Stimulated activated CD4-positive, alpha-beta T cell treated with anti-CD3 and anti-CD28 coated beads, Interleukin-12 subunit alpha, Interleukin-12 subunit beta, amount 100 ng/mL, for 4 hours (primary cell): ENCODE measurements at places on chromosomes 7 and 10.

DNA sequence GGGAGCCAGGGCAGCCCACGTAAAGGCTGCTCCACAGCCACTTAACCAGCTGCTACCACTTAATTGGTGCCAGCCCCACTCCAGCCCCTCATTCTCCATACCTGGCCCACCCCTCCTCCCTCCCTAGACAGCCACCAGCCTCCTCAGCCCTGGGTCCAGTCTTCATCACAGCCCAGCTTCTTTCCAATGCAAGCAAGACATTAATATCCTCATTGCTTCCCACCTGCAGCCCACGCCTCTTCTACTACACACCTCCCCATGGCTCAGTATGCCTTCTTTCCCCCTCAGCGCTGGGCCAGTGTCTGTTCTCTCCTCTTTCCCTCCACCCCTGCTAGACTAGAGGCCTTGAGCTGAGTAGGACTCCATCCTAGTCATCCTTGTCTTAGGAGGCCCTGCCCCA is 33.5 kb upstream of the UNC5B start:
- no peak for DNase-seq

DNA sequence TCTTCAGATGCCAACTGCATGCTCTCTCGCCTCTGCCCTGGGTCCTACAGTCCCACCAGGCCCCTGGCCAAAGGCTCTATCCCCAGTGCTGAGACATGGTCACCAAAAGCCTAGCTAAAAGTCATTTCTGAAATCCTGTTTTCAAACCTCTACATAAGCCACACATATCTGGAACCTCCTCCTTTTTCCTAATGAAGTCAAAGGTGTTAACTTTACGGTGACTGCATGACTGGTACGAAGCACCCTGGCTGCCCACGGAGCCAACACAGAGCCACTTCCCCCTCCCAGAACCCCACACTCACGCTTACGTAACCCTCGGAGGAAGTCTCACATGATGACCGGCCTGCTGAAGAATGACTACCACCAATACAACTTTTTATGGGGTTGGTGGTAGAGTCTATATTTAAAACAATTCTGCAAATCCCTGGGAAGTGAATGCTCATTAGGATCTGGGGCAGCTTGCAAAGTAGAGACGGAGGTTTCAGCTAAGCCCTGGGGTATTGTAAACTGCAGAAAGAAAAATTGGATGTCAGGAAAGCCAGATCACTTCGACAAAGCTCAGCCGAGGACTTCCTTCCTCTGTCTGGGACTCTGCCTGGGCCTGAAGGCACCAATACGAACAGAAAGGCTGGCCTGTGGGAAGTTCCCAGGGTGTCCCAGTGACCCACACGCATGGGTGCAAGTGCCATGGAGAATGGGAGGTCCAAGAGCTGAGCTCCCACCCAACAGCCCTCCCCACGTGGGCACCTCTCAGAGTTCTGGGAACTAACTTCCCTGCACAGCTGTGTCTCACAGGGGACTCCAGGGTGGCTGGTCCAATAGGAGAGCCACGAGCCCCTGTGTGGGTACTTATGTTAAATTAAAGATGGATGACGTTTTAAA is 50.7 kb downstream of the PDGFA start:
- DNase-seq = no peak

- DNase-seq = no peak
Measured at GRCh38 chr10:13233358-13233757, 816 bp downstream of the UCMA start.

- DNase-seq = no peak
Measured at GRCh38 chr10:82378146-82378545, 503.2 kb downstream of the NRG3 start.

GRCh38 chr7:124322561-124322960 is 289.7 kb upstream of the TMEM229A start:
- DNase-seq = no peak

GRCh38 chr10:55897490-55897921 is 463.6 kb downstream of the ZWINT start:
- DNase-seq = no peak

GRCh38 chr10:18483516-18484186 is 167.7 kb downstream of the NSUN6 start:
- no peak for DNase-seq

DNA sequence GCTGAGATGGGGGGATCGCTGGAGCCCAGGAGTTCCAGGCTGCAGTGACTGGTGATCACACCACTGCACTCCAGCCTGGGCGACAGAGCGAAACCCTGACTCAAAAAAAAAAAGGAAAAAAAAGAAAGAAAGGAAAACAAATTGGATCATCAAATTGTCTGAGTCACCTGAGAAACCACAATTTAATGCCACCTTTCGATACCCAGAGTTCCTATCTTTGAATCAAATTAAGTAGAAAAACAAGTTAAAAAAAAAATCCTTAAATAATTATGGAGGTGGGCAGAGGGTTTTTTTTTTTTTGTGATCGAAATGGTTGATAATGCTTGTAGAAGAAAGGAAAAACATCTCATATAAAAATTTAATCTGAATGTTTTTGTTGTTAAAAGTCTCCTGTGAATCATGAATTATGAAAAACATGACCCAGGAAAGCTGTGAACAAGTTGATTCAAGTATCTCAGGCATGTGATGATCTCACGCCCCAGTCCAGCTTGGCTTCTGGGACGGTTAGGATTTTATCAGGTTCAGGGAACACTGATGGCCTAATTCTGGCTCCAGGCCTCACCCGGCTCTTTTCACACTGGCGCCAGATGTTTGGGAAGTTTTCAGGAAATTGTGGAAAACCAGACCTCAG is 25.3 kb upstream of the CUX1 start:
- DNase-seq = no peak

DNA sequence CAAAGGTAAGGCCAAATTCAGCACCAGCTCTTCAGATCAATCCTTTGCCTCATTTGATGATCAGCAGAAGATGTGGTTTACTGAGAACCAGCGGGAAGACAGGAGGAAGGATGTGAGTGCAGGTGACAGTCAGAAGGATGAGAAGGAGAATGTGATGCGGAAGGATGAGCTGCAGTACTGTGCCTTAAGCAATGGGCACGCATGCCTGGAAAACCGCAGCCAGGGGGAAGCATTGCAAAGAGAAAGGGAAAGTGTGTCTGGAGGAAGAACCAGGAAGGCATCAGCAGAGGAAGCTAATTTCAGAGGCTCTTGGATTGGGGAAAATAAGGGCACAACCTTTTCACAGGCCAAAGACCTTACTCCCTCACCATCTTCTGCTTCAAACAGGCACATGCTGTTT is 25.7 kb downstream of the C10orf71 start:
- no peak for DNase-seq

DNA sequence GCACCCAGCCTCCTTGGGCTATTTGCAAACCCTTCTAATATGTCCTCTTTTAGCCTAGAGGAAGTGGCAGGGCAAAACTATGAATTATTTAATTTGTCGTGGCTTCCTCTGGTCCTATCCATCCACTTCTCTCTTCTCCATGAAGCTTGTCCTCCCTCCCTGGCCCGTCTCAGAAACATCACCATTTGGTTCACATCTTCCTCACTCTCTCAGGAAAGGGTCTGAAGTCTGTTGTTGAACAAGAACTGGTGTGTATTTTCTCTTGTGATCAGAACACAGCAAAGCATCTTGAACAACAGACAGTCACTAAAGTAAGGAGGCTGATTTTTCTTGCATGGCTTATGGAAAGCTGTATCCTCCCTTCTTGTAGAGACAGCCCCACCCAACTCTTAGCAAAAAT is 550.1 kb upstream of the NRP1 start:
- DNase-seq = no peak

DNA sequence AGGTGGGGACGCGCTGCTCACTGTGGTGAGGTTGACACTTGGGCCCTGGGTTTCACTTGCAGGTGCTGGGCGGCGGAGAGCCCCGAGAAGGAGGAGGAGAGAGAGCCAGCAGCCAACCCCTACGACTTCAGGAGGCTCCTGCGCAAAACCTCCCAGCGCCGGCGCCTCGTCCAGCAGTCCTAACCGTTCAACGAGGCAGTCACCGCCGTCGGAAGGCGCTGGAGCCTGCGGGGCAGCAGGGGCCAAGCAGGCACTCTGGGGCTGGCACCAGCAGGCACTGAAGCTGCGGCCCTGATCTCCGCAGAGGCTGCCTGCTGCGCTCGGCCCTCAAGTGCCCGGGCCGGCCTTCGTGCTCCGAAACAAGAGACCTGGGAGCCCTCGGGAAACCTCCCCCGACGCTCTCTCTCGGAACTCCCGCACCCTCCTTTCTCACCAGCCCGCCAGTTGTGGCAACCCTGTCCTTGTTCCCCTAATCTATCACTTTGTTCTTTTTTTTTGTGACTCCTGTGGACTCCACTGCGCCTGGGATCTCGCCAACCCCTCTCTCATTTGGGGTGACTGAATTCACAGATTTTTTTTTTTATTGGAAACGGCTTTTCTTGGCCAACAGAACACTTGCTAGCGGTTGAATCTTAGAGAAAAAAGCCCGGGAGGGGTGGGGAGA is 4.7 kb upstream of the GAD2 start:
- DNase-seq = no peak

- DNase-seq = no peak
Measured at GRCh38 chr10:101097881-101098280, 33.2 kb upstream of the TLX1 start.

DNA sequence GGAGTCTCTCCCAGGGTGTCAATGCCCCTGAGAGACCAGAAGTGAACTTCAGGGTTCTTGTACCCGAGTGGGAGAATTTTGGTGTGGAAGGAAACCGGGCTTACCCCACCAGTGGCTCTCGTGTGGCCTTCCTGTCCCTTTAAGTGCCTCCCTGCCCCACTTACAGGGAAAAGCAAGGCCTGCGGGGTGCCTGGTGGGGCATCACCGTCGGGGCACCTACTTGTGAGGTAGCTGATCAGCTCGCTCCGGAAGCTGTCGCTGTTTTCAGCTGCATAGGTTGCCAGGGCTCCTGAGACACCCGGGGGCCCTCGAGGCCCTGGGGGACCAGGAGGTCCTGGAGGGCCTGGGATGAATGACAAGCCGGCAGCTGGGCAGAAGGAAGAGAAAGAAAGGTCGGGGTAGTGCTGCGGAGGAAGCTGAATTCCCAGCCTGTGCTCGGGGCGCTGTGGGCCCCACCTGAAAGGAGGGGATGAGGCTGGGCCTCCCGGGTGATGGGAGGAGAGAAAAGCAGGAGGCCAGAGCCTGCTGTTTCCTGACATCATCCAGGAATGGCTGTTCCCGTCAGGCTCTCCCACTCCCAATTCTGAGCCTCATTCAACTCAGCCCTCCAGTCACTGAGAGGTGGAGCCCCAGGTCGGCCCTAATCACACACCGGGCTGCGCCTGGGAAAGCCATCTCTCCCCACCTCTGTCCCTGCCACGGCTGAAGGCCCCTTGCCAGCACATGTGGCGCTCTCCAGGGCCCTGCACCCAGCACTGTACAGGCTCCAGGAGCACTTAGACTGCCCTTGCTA is 51.1 kb downstream of the COL17A1 start:
- DNase-seq = no peak

DNA sequence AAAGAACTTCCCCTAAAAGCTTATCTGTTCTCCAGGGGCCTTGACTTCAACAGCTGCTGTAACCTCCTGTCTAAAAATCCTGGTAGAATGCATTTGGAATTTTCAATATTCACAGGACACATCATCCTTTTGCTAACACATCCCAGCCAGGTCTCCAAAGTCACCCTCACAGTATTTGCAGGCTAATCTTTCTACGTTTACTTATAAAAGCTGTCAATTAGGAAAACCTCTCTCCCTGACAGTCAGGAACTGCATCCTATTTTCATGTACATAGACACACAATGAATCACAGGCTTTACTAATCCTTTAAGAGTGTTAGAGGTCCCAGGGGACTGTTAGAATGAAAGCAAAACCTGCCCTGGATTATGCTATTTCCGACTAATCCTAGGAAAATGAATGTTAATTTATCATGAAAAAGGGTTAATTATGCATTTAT is 102.2 kb downstream of the GFRA1 start:
- DNase-seq = no peak

- DNase-seq = no peak
Measured at GRCh38 chr7:85261336-85261735, 74.5 kb upstream of the SEMA3D start.

GRCh38 chr7:47478926-47479711 is 102.8 kb downstream of the TNS3 start:
- no peak for DNase-seq

DNA sequence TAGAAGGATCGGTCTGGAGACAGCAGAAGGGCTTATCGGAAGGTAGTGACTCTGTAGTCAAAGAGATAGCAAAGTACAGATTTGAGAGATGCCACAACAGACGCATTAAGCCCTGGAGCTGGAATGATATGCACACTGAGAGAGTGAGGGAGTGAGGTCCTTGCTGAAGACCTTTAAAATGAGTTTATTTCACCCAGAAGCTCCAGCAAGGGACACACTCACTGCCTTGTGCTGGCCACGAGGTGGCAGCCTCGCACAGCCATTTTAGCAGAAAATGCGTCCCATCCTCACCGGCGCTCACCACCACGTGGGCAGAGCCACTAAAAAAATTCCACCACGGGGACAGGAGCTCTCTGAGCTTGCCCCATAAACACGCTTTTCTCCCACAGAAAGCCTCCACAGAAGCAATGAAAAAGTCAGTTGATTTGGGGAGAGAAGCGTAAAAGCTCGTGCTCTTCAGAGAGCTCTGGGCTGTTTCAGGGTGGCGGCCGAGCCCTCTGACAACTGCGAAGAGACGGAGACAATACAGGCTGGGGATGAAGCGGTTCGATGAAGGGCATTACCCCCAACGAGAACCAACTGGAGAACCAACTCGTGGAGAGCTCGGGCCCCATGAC is 163.0 kb upstream of the KLF14 start:
- DNase-seq = peak; percentile 66

DNA sequence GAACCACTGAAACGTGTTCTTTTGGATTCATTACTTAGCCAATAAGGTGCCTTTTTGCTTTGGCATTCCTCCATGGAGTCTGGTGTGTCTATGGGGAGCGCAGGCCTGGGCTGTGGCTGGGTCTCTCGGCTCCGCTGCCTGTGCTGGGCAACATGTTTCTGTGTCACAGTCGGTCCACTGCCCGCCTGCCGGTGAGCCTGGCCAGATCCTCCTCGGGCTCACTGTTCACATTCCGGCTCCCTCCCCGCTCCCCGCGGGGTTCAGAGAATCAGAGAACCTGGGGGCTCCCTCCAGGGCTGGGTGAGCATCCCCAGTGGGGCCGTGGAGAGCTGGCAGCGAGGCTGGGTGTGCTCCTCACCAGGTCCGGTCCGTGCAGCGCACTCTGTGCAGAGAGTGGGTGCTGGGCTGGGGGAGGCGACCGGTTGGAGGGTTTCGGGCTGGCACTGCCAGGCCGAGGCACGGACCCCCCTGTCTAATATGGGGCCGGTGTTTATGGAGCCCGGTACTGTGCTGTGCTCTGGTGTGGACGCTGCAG is 70.4 kb downstream of the INPP5A start:
- DNase-seq = no peak

GRCh38 chr10:127092916-127093315 is 103.5 kb downstream of the INSYN2A start:
- DNase-seq = no peak
